ENCODE measurements at places on chromosomes 12 and 14.

- DNase-seq, result no peak
Measured at GRCh38 chr14:55734731-55735130, 154.7 kb downstream of the KTN1 start.

GRCh38 chr14:56046996-56047395 lies 71.2 kb upstream of the PELI2 start:
- no peak for DNase-seq

DNA sequence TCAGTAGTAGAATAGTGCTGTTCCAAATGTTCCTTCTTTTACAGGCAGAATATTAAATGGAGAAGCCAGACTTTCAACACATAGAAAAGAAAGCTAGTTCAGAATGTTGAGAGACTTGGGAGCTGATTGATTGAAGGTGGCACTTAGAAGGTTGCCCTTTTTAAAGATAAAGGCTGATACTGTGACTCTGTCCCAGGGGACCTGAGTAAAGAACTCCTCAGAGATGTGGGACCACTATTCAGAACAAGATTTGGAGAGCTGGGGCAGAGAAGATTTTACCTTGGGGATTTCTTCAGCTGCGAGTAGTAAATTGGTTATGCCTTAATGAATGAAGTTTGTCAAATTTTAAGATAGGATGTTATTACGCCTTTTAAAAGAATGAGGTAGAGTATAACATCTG lies 21.4 kb upstream of the BTG1 start:
- DNase-seq, result no peak

DNA sequence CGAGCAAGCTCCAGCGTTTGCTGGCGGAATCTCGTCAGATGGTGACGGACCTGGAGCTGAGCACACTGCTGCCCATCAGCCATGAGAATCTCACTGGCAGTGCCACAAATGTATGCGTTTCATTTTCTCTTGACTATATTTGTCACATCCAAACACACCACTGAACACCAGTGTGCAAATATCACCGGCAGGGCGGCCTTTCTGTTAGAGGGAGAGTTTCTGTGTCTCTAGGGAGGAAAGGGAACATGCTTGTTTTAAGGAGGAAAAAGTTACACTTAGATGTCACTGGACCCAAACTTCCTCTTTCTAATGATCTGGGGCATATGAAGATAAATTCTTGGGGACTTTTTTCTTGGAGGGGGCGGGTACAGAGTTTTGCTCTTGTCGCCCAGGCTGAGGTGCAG lies 21.9 kb upstream of the HIP1R start:
- DNase-seq, result peak; percentile 60

GRCh38 chr12:14802721-14803010 lies 612 bp downstream of the WBP11 start:
- no peak for DNase-seq

- peak; percentile 3 for DNase-seq
Measured at GRCh38 chr14:94322648-94323570, at the start of gene SERPINA6. TSS of gene SERPINA6 (minus strand) at chr14:94323336. CDS start at chr14:94314648, 8,688 bp downstream.

DNA sequence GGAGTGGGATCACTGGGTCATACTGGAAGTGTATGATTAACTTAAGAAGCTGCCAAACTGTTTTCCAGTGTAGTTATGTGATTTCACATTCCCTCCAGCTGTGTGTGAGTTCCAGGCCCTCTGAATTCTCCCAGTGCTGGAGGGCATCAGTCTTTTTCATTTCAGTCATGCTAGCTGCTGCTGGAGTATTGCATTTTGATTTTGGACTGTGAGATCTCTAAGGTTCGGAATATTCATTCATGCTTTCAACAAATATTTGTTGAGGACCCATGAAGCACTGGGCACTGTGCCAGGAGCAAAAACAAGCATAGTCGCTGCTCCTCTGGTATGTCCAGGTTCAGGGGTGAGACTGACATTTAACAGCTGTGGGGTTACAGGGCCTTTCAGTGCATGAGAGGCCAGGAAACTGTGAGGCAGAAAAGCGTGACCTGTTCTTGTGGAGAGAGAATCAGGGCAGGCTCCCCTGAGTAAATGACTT lies 133.2 kb downstream of the SCARB1 start:
- no peak for DNase-seq

- no peak for DNase-seq
Measured at GRCh38 chr14:104383088-104383995, 196.2 kb upstream of the C14orf180 start.

DNA sequence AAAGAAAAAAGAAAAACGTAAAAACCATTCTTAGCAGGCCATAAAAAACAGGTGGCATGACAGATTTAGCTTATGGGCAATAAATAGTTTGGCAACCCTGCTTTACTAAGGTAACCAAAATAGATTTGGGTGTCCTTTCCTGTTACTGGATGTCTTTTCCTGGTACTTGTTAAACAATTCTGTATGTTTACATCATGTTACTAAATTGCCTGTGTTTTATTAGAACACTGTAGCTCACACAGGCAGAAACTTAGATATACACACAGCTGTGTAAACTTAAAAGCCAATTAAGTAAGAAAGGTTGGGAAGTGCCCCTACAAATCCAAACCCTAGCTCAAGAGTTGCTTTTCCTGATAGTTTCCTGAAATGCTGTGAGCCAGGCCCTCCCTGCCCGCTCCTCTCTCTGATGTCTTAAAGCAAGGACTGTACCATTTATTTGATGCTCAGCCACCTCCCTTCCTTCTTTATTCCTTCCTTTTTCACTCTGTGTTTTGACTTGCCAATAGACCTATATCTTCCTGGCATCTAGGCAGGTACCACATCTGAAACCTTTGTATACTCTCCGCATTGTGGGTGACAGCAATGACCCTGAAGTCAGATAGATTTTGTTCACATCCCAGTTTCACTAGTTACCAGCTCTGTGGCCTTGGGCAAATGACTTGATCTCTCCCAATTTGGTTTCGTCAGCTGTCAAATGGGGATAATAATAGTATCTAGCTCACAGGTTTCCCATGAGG lies 3.7 kb upstream of the CAMKK2 start:
- DNase-seq, result no peak

DNA sequence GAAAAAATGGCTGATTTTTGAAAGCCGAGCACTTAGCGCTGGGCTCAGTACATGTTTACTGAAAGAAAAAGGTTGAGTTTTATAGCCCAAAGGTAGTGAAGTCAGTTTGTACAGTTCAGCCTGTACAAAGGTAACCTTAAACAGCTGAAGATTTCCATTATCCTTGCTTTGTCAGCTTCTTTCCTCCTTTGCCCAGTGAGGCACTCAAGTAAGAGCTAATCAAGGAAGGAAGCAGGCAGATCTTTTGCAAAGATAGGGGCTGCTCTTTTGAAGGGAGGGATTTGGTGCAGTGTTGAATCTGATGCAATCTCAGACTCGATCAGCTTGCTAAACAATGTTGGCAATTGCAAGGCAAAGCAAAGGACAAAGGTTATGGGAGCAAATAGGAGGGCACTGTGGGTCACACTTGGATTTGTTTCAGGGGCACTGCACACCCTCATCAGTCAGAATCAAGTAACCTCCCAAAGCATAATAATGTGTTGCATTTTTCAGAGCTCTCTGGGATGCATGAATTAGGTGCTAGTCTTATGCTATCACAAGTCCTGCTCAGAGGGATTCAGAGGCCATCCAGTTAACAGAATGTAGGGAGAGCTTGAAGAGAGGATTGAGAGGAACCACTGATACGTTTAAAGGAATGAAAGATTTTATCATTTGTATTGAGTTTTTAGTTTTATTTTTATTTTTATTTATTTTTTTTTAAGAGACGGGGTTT lies 44.4 kb downstream of the ANO6 start:
- DNase-seq, result no peak

DNA sequence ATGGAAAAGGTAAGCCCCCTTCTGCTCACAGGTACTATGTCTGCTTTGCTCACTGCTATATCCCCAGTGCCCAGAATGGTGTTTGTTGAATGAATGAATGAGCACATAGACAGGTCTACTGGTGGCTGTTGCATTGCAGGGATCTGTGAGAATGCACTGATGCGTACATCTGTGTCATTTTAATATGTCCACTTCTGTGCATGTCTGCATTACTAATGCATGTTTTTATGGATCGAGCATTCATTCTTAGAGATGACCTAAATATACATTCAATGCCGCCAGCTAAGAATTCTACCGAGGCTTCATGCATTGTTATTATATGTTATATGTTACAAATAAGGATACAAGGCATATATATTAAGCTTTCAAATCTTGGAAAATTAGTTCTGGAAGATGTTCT lies 73.8 kb downstream of the SPRING1 start:
- no peak for DNase-seq

DNA sequence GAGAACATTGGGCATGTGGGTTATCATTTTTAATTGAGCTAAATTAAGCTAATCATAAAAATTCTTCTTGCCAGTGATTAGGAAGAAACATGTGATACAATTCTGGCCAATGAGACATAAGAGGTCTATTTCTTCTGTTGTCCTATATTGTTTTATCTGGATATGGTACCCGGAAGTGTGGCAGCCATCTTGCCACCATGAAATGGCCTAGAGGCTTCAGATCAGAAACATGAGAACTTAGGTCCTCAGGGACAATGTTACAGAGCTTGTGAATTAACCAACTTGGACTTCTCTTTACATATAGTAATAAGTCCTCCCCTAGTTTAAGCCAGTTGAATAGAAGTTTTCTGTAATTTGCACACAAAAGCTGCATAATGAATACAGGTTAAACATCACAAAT lies 30.5 kb downstream of the MBIP start:
- no peak for DNase-seq

DNA sequence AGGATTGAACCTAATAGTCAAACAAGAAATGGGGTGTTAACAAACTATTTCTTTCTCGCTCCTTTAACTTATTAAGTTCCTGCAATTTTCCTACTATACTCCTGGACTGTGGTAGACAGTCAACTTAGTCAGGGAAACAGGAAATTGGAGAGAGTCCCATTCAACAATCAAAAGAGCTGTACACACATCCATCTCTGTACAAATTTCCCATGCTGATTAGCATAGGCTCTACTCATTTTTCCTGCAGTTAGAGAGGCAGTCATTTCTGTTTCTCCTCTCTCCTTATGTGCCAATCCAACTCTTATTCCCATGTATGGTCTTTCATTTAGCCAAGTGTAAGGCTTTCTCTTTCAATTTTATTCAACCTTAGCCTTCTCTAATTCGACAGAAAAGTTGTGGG lies 1168.5 kb upstream of the FLRT2 start:
- DNase-seq, result no peak

- DNase-seq, result no peak
Measured at GRCh38 chr14:51859131-51859530, 1.3 kb upstream of the GNG2 start.

DNA sequence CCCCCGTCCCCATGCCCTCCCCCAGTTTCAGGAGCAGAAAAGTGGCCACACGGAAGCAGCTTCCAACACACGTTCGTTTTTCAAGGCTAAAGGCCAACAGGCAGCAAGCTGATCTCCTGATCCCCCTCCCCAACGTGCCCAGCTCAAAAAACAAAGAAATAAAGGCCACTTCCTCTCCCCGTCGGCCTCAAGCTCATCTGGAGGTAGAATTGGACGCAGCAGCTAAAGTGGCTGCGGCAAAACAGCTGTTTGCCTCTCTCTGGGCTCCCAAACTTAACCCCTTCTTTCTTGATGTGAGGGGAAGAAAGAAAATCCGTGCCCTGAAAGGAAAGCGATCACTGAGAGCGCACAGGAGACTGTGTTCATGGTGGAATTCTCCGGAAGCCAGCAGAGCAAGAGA lies 66.3 kb downstream of the SCARB1 start:
- DNase-seq, result no peak

GRCh38 chr12:40792792-40793386 lies 100.7 kb downstream of the CNTN1 start:
- no peak for DNase-seq

DNA sequence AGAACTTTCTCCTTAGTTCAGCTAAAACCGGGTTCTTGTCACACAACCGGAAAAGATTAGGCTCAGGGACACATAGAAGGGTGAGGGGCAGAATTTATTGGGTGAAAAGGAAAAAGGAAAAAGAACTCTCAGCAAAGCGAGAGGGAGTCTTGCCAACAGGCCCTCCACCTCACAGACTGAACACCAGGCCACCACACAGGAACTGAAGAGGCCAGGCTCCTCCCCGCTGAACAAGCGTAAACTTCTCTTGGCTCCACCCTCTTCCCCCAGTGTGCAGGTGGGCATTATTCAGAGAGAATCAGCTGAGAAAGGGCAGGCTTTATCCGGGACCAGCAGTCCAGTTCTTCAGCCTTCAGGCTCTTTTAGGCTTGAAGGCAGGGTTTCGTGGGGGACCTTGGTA lies 125.6 kb upstream of the FGD4 start:
- peak; percentile 50 for DNase-seq

GRCh38 chr14:55339770-55340169 lies 68.5 kb downstream of the FBXO34 start:
- peak; percentile 43 for DNase-seq

DNA sequence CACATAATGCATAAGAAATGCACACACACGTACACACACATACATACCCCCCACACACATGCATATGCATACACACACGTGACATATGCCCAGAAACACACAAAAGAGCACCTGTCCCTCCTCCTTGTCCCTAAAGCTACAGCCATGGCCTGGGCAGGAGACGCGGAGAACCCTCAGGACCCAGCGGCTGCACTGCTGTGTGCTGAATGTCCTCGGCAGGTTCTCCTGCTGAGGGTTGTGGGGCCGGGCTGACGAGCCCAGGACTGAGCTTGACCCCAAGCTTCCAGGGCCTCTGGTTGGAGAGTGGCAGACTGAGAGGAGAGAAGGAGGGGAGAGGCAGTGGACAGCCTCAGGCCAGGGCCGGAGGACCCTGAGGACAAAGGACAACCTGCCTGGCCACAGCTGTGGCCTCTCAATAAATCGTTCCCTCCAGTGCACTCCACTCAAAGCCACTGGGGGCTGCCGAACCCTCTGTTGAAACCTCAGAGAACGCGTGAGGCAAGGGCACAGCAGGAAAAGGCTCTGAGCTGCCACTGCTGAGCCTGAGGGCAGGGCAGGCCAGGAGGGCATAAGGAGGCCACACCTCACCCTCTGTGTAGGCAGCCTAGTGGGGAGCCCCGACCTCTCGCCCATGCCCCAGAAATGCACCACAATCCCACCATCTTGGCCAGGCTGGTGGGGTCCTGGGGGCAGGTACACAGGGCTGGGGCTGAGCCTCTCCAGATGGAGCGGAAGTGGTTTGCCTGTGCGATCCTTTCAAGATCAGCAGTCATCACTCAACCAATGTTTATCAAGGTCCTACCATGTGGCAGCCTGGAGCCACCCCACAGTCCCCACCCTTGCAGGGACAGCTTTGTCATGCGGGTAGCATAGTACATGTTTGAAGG lies 3.1 kb downstream of the CACNA2D4 start:
- DNase-seq, result peak; percentile 7

GRCh38 chr12:76863837-76864236 lies 15.0 kb downstream of the CSRP2 start:
- no peak for DNase-seq

GRCh38 chr14:20247646-20248246 lies 8.7 kb downstream of the OR11H4 start:
- DNase-seq, result peak; percentile 10

DNA sequence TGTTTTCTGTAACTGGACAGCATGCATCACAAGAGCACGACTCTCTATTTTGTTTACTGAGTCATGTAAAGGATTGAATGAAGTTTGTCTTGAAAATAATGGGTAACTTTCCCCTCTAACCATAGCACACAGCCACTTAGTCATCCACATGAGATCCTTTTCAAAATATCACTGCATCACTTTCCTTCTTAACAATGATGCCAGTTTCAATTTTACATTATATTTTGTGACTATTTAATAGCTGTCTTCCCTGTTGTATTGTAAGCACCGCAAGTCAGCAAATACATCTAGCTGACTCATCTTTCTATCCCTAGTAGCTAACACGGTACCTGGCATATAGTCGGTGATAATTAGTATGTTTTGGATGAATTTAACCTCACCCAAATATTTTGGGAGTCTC lies 83.3 kb upstream of the PPM1H start:
- no peak for DNase-seq

Measured in GM10248 (cell line).